Mesenchymal stem cell (in vitro differentiated cells and primary cell): ENCODE measurements at places on chromosomes 3 and 15.

- no peak for DNase-seq
These were observed 25.0 kb upstream of the MUSTN1 start for GRCh38 chr3:52859686-52860423.

GRCh38 chr3:36926292-36926897, 18.5 kb downstream of the TRANK1 start:
- no peak for DNase-seq

- no peak for DNase-seq
These were observed 94.4 kb downstream of the ANKRD28 start for GRCh38 chr3:15703346-15703745.

- DNase-seq, result no peak
These were observed 51.9 kb downstream of the CCK start for GRCh38 chr3:42214064-42214463.

- no peak for DNase-seq
These were observed 209.5 kb downstream of the SATB1 start for GRCh38 chr3:18215639-18216038.

DNA sequence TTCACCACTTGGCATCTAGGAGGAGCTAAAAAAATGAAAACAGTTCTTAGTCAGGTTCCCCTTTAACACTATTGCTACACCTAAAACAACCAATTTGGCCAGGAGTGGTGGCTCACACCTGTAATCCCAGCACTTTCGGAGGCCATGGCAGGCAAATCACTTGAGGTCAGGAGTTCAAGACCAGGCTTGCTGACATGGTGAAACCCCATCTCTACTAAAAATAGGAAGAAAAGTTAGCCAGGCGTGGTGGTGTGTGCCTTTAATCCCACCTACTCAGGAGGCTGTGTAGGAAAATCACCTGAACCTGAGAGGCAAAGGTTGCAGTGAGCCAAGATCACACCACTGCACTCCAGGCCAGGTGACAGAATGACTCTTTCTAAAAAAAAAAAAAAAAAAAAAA, 124.1 kb downstream of the DGKG start:
- DNase-seq, result no peak

- DNase-seq, result no peak
These were observed 193.3 kb upstream of the CTDSPL start for GRCh38 chr3:37668431-37668817.

GRCh38 chr3:197083486-197083885, 53.9 kb upstream of the MELTF start:
- DNase-seq, result peak; percentile 73

DNA sequence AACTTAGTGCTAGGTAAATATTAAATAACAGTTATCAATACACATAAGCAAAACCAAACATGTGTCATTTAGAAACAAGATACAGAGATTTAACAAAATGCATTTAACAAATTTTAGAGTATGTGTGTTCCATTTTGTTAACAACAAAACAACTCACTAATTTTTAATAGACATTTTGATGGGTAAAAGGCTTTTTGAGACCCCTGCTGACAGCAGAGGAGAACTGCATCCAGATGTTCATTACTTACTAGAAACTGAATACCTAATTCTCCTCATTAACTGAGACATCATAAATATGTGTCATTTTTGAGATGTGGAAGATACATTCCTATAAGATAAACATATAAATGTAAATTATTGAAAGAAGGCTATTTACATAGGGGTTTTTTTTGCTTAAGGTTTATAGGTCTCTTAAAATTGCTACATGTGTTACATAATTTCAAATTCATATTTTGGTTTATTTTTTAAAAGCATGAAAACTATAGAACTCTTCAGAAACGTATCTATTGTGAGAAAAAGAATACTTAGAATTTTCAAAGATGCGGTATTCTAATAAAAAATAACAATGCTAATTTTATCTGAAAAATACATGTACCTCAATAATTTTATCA, 1009.8 kb downstream of the TUSC7 start:
- peak; percentile 43 for DNase-seq

- no peak for DNase-seq
These were observed 382.4 kb downstream of the SHQ1 start for GRCh38 chr3:72465853-72466252.

- DNase-seq, result no peak
These were observed 450.9 kb downstream of the NAALADL2 start for GRCh38 chr3:175310046-175310445.

DNA sequence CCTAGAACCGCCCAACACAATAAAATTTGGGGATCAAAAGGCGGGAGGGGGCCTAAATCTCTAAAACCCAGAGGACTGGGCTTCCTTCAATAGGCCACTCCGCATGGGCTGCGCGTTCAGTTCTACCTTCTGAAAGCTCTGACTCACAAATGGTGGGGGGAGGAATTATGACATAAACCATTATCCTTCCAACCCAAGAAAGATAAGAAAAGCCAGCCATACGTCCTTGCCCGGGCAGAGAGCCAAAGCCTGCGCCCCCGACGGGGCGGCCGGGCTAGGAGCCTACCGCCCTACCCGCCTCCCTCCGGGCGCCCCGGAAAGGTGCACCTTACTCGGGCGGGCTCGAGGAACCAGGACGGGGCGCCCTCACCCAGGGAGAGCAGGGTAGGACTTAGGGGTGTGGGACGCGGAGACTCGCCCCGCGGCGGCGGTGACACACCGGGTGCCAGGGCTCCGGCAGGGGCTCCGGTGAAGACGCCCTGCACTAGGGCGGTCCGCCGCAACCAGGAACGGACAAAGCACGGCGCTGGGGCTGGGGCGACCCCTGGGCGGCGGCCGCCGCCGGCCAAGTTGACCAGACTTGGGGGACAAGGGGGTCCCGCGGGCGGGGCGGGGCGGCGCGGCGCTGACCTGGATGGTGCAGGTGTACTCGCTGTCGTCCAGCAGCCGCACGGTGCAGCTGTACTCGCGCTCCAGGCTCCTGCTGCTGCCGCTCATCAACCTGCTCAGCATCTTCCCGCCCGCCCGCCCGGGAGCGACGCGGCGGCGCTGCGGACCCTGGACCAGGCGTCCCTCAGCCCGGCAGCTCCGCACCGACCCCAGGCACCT, 534 bp downstream of the FRMD5 start:
- peak; percentile 59 for DNase-seq

- DNase-seq, result no peak
These were observed 13.1 kb downstream of the AP3S2 start for GRCh38 chr15:89880727-89881126.

- DNase-seq, result peak; percentile 59
These were observed 69.5 kb upstream of the VEPH1 start for GRCh38 chr3:157572559-157573270.

DNA sequence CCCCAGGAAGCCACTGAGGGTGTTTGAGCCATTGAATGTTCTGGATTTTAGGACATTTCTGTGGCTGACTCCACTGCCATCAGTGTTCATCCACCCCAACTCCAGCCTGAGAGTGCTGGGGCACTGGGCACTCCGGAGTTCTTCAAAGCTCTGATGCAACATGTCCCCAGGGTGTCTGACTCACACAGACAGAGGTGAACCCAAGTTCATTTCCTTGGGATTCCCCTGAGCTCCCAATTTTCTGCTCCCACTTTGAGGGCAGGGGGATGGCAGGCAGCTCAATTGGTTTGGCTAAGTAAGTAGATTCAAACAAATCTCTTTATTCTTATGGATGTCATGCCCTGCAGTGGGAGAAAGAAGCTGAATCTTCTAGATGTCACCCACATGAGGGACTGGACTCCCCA, 2.2 kb downstream of the STRA6 start:
- DNase-seq, result peak; percentile 91

- no peak for DNase-seq
These were observed 97.6 kb upstream of the VGLL3 start for GRCh38 chr3:87088430-87088992.

- DNase-seq, result no peak
These were observed 236.9 kb downstream of the XXYLT1 start for GRCh38 chr3:195034101-195034500.

DNA sequence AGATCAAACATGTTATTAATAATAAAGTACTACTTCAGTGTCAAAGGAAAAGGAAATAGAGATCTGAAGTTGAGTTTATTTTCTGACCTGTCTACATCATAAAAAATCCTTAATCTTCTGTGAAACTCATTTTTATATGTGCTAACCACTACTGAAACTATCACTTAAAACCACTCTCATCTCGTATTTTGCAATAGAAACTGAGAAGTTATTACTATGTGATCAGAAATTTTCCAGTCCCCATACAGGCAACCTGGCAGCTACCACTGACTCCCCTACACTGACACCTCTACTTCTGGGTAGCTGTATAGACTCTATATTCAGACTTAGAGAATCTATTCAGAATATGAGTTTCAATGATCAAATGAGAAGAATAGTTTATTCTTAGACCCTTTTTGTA, 8.3 kb downstream of the HDGFL3 start:
- no peak for DNase-seq

GRCh38 chr3:110236976-110237610, 834.5 kb upstream of the NECTIN3 start:
- DNase-seq, result no peak

DNA sequence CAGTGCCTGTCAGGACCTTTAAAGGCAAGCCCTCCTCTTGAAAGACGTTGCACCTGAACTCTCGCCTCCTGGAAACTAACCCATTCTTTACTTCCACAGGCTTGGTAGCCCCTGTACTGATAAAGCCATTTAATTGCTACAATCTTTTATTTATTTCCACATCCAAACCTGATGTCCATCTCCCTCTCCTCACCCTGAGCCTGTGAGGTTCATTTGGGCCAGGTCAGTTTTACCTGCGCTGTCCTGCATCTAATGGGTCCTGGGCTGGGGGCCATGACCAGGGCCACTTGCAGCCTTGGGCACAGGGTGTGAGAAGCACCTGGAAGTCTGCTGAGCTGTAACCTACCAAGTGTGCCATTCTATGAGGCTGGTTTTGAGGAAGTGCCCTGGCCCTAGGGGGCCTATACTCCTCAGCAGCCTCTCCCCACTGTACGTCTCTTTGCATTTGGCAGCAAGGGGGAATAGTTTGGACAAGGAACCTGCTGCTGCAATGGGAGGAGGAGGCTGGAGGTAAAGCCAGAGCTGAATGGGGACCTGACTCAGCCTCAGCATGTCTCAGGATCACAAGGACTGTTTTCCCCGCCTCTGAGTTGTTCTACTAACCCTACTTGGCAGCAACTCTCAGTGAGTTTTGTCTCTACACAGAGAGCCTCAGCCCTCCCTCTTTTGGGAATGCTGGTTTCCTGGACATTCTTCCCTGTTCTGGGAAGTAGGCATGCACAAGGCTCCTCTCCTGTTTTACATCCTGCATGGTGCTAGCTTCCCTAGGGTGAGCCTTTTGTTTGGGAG, 53.8 kb downstream of the WDR76 start:
- DNase-seq, result no peak

DNA sequence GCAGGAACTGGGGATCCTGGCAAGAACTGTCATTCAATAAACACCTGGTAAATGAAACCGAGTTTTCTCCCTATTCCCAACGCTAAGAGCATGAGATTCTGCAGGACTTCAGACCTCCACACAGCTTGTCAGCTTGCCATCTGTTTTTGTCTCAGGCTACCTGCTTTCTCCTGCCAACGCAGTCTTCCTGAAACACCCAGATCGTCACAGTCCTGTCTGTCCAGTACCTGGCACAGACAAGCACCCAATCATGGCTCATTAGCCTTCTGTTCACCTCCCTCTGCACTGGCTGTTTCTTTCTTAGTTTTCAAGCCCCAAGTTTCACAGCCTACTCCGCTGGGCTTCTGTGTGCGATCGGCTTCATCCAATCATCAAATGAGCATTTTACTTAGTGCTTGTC, 5.0 kb downstream of the SLC12A8 start:
- no peak for DNase-seq

GRCh38 chr3:63910001-63910400, 2.2 kb downstream of the SCAANT1 start:
- DNase-seq, result no peak
